Fibroblast of pulmonary artery (primary cell): ENCODE measurements at places on chromosomes 12 and 14.

GRCh38 chr12:123010110-123010509, 29.6 kb downstream of the ARL6IP4 start:
- no peak for DNase-seq

- DNase-seq = peak; percentile 71
These were observed 69.7 kb downstream of the SVOP start for GRCh38 chr12:108950991-108951739.

DNA sequence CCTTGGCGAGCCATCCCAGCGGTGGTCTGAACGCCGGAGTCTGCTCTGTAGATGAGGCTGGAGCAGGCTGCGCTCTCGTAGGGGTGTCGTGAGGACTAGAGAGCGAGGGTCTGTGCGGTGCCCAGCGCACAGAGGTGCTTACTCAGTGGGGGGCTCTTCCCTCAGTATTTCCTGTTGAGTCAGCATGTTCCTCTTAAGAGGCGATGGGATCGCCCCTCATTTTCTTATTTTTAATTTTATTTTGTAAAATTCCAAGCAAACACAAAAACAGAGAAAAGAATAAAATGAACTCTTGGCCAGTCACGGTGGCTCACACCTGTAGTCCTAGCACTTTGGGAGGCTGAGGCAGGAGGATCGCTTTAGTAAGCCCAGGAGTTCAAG, 40.8 kb upstream of the BCL7A start:
- no peak for DNase-seq

- no peak for DNase-seq
These were observed 91.9 kb downstream of the CRACR2A start for GRCh38 chr12:3661028-3661427.

GRCh38 chr14:92755495-92755894, 7.1 kb upstream of the LGMN start:
- peak; percentile 42 for DNase-seq

GRCh38 chr12:57985685-57986084, 44.3 kb downstream of the ATP23 start:
- DNase-seq = peak; percentile 15
